Fibroblast of skin of left quadriceps (primary cell): ENCODE measurements at places on chromosomes 11 and 22.

DNA sequence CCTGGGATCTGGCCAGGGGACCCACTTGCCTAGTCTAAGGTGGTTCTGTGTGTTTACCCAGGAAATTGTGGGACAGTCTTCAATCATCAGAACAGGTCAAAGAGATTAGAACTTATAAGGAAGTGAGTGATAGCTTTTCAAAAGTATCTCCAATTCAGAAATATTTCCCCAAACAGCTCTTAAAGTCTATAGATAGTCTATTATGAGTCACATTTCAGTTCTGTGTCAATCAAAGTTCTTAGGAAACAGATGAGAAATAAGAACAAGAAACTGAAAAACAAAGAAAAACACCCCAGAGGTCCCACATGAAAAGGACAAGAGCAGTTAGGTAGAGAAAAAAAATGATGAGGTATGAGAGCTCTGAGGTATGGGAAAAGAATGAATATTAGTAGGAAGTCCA is 381.4 kb upstream of the MPPED2 start:
- no peak for DNase-seq

- no peak for DNase-seq
These were observed 4.2 kb upstream of the LIF start for GRCh38 chr22:30250661-30251267.

DNA sequence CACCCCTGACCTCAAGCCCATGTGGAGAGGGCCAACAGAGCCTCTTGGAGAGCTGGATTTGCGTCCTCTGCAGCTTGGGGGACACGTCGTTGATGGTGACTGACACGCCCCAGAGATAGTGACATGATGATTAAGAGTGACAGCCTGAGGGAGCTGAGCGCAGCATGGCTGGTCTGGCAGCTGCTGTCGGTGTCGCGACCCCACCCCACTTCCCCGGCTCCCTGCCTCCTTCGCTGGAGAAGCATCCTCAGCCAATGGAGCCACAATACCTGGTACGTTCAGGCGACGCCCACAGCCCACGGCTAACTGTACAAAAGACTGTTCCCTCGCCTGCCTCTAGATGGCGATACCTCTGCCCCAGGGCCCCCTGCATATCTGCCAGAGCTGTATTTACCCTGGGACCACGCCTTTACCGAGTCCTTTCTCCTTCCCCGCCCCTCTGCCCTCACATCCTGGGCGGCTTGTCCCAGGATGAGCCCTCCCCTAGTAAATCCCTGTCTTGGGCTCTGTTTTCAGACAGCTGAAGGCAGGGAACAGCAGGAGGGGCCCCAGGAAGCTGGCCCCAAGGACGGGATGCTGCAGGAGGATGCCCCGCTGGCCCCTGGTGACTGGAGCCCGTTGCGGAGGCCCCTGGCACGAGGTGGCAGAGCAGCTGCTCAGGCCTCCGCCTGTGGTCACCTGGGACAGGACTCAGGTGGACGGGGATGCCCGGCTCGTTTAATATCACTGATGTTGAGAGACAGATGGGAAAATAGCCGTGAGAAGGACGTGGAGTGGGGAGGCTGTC is 90.6 kb downstream of the RPS6KA4 start:
- DNase-seq: no peak

GRCh38 chr22:30208631-30209603 is 37.6 kb downstream of the LIF start:
- no peak for DNase-seq

DNA sequence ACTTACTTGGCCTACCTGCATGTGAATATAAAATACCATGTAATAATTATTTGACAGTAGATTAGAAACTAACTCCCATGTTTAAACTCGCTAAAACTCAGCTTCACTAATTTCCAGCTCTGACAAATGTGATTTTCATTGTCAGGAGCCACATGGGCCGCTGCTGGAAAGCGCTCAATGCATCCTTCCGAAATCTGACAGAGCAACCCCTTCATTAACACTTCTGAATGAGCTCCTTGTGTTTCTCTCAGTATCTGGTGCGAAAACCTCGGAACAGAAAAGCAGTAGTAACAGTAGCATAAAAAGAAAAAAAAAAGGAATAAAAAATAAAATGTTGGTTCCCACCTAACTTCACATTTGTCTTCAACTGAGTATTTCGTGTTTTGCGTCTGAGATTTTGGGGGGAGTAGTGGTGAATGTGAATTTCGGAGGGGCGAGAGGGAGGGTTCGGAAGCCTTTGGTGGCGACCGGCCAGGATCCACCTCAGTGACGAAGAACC is 710 bp downstream of the MTCH2 start:
- no peak for DNase-seq

DNA sequence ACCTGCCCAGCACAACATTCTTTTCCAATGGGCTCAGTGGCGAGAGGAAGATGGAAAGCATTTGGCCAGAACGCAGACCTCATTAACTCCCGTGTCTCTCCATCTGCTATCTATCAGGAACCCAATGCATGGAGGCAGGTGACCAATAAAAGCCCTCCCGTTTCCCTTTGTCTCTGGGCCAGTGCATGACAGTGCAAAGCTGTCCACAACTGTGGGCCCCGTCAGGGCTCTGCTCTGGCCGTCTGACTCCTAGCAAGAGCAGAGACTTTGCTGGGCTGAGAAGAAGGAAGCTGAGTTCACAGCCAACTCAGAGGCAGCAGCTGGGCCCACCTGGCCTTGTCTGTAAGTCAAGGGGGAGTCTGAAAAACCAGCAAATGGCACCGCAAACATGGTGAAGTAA is 177.8 kb downstream of the TENM4 start:
- DNase-seq: no peak

DNA sequence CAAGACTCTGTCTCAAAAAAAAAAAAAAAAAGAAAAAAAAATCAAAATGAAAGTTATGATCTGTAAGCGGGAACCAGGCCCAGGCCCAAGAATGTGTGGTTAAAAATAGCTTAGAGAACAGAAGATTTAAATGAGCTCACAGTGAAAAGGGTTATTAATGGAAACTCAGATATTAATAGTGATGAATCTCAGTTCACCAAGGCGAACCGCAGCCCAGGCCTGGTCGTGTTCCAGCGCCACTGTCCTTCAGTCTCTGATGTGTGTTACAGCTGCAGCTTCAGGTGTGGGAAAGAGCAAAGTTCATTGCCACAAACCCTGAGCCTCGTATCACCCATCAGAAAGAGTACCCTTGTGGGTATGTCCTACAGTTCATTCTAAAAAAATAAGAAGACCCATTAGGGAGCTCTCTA is 107.1 kb downstream of the GAB2 start:
- no peak for DNase-seq

- no peak for DNase-seq
These were observed 258.9 kb downstream of the BRD1 start for GRCh38 chr22:49568751-49569285.

- DNase-seq: no peak
These were observed 25.8 kb downstream of the RSPH14 start for GRCh38 chr22:23115825-23116494.

- no peak for DNase-seq
These were observed 35.2 kb downstream of the IGLL1 start for GRCh38 chr22:23544852-23545251.

GRCh38 chr11:35873721-35874120 is 70.1 kb upstream of the LDLRAD3 start:
- DNase-seq: no peak

DNA sequence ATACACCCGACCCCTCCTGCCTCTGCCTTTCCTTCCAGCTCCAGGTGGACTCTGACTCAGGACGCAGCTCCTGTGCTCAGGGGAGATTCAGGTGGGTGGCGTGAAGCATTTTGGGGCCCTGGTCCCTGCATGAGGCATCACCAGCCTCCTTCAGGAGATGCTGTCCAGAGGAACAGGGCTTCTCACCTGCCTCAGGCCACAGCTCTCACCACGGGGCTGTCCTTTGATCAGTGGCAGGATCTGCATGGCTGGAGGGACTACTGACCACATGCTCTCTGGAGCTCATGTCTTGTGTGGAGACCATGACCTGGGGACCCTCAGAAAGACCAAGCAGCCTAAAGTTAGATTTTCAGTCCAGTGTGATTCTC is 58.8 kb downstream of the GGTLC2 start:
- DNase-seq: no peak

DNA sequence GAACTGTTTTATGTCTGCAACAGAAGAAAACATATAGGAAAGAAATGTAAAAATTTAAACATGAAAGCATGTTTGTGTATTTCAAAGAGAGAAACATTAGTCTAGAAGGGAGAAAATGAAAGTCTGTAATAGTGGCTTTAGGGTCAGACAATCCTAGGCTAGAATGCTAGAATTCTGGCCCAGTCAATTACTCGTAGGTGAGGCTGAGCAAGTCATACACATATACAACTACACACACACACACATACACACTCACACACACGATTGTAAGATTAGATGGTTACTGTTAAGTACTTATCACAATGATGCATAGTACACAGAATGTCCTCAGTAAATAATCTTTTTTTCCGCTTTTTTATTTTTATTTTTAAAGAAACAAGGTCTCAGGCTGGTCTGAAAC is 37.7 kb upstream of the PCF11 start:
- DNase-seq: no peak

GRCh38 chr11:65431451-65432099 is 9.0 kb downstream of the NEAT1 start:
- no peak for DNase-seq

- no peak for DNase-seq
These were observed 12.8 kb downstream of the SLC37A2 start for GRCh38 chr11:125075900-125076317.

GRCh38 chr11:1260023-1260501 is 37.2 kb downstream of the MUC5B start:
- DNase-seq: no peak

GRCh38 chr11:119421941-119422808 is 797 bp downstream of the THY1 start:
- no peak for DNase-seq

GRCh38 chr11:119794141-119794665 is 65.2 kb upstream of the NECTIN1 start:
- no peak for DNase-seq

DNA sequence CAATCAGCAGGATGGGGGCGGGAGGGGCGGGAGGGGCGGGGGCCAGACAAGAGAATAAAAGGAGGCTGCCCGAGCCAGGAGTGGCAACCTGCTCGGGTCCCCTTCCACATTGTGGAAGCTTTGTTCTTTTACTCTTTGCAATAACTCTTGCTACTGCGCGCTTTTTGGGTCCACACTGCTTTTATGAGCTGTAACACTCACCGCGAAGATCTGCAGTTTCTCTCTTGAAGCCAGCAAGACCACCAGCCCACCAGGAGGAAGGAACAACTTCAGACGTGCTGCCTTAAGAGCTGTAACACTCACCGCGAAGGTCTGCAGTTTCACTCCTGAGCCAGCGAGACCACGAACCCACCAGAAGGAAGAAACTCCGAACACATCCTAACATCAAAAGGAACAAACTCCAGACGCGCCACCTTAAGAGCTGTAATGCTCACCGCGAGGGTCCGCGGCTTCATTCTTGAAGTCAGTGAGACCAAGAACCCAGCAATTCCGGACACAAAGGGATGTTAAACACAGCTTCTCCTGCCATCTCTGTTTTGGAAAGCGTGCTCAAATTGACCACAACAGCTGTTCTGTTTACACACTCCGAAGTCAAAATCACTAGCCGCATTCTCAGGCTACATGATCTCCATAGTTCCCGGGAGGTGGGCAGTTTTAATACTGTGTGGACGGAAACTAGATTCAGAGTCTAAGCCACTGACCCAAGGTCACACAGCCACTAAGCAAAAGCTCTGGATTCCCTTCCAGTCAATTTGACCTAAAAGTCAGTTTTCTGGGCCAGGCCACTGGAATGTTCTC is 11.9 kb downstream of the PLAAT2 start:
- DNase-seq: no peak

GRCh38 chr11:72422414-72422813 is 11.9 kb downstream of the CLPB start:
- no peak for DNase-seq

DNA sequence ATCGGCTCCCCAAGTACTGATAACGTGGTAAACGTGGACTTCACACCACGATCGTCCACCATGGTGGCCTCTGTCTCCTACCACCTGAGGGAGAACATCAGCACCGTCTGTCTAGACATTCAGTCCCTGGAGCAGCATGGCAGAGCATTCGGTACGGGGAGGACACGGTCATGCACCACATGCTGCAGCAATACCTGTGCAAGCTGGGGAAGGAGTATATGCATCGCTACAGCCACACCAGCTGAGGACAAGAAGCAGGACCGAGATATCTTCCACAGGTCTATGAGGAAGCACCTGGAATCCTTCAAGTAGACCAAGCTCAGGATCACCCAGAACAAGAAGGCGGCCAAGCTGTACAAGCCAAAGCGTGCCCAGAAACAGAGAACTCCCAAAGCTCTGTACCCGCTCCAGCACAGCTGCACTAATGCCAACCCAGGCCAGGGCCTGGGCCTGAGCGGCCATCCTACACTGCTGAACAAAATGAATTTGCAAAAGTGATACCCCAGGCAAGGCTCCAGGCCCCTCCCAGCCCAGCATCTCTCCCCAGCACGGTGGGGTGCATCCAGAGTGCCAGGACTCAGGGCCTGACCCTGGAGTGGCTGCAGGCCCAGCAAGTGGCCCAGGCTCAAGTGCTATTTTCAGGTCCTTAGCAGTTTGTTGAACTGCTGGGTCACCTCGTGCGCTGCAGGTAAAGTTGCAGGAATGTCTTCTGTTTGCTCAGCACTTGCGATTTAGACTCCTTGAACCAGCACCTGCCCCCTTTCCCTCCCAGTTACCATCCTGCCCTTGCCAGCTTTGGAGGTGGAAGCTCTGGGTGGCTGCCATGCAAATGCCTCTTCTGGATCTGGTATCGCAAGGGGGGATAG is 119.3 kb upstream of the SERPIND1 start:
- DNase-seq: no peak
